ENCODE measurements at places on chromosomes 1 and 21.

DNA sequence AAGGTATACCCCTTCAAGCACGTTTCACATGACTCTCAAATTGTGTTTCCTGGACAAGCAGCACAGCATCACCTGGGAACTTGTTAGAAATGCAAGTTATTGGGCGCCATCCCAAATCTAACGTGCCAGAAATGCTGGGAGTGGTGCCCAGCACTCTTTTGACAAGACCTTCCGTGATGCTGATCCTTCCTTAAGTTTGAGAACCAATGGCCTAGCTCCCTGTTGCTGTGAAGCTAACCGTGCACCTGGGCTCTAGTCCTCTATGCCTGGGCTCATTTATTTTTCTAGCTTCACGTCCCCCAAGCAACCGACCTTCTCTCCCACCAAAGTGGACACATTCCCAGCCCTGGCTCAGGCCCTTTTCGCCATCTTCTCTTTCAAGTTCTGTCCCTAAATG is 4.3 kb downstream of the BEST4 start:
- DNase-seq, result no peak

GRCh38 chr1:1211541-1212441 is 2.2 kb downstream of the TNFRSF4 start:
- no peak for DNase-seq

- no peak for DNase-seq
Measured at GRCh38 chr1:159468321-159468720, 28.8 kb downstream of the OR10J1 start.

- no peak for DNase-seq
Measured at GRCh38 chr1:156114919-156115513, 505 bp downstream of the LMNA start.

DNA sequence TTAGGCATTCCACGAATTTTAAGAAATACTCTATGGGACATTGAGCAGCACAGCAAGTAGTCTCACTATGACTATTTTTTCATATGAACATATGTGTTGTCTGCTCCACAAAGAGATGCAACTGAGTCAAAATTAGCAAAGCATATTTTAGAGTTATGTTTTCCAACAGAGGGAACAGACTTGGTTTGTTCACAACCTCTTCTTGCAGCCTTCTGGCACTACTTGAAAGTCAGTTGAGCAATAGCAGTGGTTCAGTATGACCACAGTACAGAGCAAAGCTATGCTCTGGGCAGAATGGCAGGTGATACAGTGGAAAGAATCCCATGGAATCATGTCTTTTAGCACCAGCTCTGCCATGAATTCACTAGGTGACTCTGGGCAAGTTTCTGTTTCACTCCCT is 5.2 kb downstream of the CCN1 start:
- no peak for DNase-seq

GRCh38 chr1:200625381-200625824 is 4.9 kb upstream of the KIF14 start:
- no peak for DNase-seq

GRCh38 chr21:41706263-41706639 is 60.6 kb downstream of the RIPK4 start:
- DNase-seq, result peak; percentile 29

Measured in SHP77 (cell line).